ENCODE measurements at places on chromosomes 11 and 22.

DNA sequence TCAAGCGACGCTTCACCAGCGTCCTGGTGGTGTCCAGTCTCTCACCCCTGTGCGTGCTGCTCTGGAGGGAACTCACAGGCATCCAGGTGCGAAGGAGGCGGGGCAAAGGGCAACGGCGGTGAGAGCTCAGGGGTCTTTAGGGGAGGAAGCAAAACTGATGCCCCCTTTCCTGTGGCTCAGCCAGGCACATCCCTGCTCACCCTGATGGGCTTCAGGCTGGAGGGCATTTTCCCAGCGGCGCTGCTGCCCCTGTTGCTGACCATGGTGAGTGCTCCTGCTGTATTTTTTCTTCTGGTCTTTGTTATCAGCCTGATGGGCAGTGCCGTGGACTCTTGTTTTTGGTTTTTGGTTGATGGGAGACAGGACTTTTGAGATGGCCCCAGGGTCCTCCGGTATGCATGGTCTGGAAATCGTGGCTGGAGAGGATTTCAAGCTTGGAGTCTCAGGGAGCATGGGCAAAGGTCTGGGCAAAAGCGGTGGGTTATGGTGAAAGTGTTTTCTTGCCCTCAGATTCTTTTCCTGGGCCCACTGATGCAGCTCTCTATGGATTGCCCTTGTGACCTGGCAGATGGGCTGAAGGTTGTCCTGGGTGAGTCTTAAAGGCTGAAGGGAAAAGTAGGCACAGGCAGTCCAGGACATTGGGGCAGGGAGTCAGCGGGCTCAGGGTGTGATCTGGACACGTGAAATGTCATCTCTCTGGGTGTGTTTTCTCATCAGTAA, 695 bp downstream of the RCE1 start:
- no peak for DNase-seq

DNA sequence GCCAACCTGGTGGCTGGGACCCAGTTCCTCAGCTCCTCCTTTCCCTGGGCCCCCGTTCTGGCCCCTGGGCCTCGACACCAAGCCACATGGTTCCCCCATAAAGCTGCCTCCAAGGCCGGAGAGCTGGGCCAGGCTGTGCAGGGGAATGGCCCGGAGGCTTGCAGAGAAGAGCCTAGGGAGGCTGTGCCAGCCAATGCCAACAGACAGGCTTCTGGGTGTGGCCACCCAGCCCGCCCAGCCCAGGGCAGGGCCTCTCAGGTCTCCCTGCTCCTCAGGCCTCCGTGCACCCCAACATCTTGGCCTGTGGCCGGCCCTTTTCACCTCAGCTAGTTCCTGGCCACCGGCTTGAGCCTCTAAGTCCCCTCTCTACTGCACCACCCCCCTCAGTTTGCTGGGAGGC, 17.4 kb upstream of the FLRT1 start:
- no peak for DNase-seq

DNA sequence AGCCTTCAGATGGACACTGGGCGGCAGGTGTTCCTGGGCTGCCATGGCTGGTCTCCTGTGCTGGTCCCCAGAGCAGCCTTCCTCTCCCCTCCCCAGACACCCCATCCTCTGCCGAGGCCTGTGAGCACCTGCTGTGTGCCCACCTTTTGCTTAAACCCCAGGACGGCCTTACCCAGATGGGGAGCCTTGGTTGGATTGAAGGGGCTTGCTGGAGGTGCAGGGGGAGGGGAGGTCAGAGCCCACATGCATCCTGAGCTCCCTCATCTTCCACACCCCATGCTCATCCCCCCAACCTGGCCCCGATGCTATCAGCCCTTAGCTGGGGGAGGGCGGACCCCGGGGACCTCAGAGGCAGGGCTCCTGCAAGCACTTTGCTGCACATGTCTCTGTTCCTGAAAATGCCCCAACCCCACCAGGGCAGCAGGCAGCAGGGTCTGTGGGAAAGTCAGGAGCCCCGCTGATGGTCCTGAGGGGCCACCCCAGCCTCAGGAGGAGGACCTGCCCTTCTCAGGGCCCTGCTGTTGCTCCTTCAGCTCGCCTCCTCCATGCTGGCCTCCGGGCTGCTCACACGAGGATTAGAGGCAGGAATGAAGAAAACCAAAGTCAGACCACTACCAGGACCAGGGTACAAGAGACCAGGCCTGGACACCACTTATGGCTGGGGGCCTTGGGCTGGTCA, 41.6 kb upstream of the CCDC188 start:
- DNase-seq: no peak

DNA sequence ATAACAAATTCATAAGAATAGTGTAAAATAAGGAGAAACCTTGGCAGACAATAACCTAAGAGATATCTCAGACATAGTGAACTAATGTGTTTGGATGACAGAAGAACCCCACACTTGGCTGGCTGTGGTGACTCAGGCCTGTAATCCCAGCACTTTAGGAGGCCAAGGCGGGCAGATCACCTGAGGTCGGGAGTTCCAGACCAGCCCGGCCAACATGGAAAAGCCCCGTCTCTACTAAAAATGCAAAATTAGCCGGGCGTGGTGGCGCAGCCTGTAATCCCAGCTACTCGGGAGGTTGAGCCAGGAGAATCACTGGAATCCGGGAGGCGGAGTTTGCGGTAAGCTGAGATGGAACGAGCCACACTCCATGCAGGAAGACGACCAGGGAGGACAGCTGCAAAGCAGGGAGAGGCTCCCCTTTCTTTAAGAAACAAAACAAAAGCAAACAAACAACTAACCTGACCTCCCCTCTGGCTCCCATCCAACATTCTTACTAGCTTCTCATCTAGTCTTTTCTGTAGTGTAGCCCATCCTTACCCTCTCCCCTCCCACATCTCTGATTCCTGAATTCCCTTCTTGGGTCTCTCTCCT, 84.2 kb downstream of the ZNF280B start:
- no peak for DNase-seq

DNA sequence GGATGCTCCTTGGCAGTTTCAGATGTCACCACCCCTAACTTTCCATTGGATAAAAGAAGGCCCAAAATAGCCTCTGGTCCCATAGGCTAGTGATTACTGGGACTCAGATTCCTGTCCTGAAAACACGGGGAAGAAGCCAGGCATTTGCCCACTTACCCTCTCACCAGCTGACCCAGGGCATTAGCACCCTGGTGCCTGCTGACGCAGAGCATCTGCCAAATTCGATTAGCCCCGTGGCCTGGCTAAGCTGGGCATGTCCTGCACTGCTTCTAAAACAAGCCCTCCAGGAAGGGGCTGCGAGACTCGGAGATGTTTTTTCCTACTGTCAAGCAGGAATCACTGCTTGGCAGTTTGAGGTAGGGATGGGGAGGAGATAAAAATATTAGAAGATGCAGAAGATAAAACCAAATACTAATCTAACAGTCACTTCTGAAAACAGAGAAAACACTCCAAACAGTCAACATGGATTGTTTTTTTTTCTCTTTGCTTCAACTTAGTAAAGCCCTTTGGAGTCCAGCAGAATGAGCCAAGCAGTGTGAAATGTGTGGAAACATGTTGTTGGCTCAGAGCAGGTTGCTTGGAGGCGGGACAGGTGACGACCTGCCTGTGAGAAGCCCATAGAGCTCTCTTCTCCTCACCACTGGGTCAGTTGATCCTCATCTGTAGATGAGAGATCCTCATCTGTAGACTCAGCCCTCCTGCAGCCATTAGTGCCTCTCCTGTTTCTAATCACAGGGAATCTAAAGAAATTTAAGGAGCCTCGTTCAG, 54.0 kb downstream of the BDNF start:
- no peak for DNase-seq

GRCh38 chr11:128473636-128474035, 113.7 kb downstream of the ETS1 start:
- DNase-seq: no peak
